Heart right ventricle (tissue), 16 donors: ENCODE measurements at places on chromosomes 2 and 18. TPM values are rescaled to one million over a fixed set of nuclear protein-coding genes. Genes with fewer than 3 reads are reported as not detected.

DNA sequence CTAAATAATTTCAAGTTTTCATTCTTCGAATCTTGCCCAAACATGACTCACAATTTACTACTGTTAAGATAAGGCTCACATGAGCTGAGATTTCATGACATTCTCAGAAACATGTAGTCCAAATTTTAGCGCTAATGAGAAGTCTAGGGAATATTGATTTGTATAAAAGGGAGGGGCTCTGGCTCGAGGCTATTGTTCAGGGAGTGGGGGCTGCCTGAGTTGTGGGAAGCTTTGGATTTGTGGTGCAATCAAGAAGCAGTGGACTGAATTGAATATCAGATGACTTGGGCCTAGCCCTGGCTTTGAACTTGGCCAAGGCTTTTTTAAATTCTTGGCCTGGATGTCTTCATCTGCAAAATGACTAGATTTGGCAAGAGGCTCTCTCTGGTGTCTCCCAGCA, 674.9 kb upstream of the FANCL start:
- no peak for DNase-seq

DNA sequence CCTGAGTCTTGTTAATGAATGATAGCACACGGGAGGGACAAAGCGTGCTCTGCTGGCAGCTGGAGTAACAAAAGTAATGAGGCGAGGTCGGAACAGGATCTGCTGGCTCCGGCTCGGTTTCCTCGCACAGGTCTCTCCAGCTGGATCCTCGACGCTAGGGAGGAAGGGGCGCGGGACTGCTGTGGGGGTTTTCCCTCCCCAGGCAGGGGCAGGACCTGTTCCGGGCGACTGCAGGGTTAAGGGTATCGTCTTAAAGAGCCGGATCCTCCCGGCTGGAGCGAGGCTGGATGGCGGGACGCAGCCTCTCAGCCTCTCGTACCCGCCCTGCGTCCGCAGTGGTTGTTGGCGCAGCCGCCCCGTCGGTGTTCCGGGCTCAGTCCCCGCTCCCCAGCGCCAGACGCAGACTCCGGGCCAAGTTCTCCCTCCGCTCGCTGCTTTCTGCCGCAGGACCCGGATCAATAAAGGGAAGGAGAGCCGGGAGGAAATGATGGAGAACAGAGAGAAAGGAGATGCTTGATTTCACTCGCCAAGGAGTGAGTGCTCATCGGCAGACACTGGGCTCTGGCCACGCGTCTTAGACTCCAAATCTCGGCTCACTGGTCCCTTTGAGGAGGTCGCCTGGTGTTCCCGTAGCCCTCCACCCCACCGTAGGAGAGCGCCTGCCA, 1.1 kb upstream of the LIPG start:
- DNase-seq, result no peak

GRCh38 chr2:242031481-242032019, 162.0 kb downstream of the RTP5 start:
- DNase-seq, result no peak

Gene BOLL
- total RNA-seq, result not detected

- no peak for DNase-seq
These were observed 4.4 kb downstream of the LIPG start for GRCh38 chr18:49566217-49566770.

DNA sequence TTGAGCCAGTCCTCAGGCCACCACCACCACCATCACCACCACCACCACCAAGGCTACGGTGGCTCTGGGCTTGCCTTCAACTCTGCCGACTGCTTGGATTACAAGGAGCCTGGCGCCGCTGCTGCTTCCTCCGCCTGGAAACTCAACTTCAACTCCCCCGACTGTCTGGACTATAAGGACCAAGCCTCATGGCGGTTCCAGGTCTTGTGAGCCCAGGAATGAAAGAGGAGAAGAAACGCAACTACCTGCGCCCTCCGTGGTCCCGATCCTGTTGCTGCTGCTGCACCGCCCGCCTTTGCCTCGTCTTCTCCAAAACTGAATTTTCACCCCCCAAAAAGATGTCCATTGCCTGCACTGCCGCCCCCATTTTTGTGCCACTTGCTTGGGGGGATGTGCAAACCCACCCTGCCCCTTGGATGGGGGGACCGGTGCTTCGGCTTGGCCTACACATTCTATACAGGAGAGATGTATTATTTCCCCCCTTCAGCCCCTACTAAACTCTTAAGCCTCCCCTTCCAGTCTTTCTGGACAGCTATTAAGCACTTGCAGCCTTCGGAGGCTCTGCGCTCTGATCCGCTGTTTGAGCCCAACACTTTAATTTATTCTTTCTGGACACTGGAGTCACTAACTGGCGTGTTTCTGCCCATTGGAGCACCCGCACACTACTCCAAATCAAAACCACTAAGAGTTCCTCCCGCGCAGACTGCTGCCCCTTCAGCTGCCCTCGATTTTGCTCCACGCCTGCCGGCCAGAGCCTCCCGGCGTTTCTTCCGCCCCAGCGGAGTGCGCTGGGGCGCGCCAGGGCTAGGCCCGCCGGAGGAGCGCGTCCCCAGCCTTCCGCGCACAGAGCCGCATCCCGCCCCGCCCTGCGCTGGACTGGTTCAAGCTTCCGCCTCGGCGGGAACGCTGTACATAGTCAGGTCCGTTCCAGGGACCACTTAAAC, 5.7 kb downstream of the OTX1 start:
- DNase-seq, result no peak

GRCh38 chr2:12918835-12919445, 202.2 kb downstream of the TRIB2 start:
- DNase-seq, result peak; percentile 61

Gene IL36B
- not detected for total RNA-seq

- DNase-seq, result no peak
These were observed 4.0 kb upstream of the SLC35F5 start for GRCh38 chr2:113760400-113760799.

DNA sequence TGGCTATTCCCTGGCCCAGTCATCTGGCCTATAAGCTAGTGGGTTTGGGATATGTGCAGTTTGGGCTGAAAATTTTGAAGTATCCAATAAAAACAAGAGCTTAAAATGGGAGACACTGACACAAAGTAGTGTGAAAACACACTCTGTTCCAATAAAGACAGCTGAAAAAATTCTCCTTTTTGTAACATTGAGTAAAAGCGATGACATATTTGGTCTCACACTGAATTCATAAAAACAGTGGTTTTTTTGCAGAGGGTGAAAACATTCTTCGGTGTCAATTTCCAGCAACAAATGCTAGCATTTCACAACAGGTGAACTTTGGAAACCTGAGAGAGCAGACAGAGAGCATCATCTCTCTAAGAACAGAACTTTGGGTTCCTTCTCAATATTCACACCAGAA, 142.2 kb downstream of the OSR1 start:
- no peak for DNase-seq

Gene AGXT
- total RNA-seq, result not detected
